ENCODE measurements at places on chromosomes 11 and 22. TPM values are rescaled to one million over a fixed set of nuclear protein-coding genes. Genes with fewer than 3 reads are reported as not detected.

Gene OR2AT4
- total RNA-seq = not detected

Gene PTH
- not detected for total RNA-seq

DNA sequence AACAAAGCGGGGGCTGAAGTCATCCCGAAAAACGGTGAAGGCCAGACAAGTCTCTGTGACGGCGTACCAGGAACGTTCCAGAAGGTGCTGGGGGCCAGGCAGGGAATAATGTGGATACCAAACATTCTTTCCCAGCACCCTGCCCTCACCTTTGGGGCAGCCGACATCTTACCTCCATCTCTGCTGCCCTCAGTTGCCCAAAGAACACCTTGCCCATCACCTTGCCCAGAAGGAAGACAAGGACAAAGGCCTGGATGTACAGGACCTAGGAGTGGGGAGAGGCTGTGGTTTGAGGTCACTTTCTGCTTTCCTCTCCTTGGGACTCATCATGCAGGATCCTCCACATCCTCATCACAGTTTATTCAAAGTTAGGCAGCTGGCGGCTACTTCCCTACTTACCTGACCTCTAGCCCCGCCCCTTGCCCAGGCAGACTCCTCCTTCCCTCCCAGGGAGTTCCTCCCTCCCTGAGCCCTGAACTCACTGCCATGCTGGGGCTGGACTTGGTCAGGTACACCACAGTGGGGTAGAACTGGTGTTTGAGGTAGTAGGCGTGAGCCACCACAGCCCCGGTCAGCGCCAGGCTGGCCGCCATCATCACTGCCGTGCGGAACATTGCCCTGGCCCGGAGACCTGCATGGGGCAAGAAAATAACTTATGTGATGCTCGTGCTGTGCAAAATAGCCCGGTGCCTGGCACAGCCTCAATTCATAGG is 1.2 kb downstream of the SYVN1 start:
- peak; percentile 68 for DNase-seq

- DNase-seq = no peak
Measured at GRCh38 chr22:48680601-48681000, 1147.1 kb downstream of the BRD1 start.

DNA sequence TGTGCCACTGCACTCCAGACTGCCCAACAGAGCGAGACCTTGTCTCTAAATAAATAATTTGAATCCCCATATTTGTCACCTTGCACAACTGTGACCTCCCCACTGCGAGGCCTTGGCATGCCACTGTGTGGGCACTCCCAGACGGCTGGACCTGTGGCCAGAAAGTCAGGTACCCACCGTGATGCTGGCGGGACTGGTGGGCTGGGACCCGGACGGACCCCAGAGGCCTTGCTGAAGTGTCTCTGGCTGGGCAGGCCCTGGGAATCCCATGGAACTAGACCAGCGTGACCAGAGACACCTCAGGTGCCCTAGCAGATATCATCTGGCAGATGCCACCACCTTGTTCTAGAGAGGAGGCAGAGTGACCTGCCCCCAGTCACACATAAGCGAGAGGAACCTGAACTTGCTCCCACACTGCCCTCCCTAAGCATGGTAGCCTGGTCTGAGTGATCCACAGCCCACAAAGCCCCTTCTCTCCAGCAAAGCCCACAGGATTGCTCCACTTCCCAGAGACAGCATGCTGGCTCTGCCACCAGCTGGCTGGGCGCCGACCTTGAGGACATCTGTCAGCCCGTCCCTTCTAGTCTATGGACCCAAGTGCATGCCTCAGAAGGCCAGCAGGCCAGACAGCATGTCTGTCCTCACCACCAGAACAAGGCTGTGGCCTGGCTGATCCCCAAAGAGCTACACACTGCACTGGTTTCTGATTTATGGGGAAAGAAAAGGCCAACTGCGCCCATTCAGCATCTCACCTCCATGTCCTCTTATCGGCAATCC is 9.5 kb downstream of the MACROD1 start:
- DNase-seq = no peak

Gene CBLIF
- not detected for total RNA-seq

DNA sequence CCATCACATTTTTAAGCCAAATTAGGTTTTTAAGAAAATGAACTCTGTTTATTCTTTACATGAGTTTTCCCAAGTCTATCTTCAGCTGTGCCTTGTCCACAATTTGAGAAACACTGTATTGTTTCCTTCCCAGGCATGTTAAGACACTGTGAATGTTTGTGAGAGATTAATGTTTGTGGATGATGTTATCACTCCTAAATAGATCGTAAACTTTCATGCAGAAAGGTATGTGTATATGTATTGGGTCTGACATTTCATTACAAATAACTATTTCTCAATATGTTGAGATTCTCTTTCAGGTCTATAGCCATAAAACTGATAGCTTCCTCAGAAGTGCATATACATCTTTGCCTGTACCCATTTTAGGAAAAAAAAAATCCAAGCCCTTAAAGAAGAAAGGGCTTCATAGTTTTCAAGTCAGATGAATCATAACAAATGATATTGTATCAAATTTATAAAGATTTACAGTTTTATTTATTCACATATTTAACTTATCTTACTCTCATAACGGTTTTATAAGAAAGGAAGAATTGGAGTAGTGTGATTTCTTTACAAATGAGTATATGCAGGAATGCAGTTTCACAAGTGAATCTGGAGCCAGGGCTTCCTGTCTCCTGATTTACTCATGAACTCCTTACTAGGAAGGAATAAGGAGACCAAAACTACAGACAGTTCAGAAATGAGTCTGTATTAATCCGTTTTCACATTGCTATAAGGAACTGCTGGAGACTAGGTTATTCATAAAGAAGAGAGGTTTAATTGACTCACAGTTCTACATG is 11.2 kb downstream of the OR8D1 start:
- DNase-seq = no peak

- DNase-seq = no peak
Measured at GRCh38 chr11:11332141-11332710, 20.8 kb downstream of the CSNK2A3 start.

DNA sequence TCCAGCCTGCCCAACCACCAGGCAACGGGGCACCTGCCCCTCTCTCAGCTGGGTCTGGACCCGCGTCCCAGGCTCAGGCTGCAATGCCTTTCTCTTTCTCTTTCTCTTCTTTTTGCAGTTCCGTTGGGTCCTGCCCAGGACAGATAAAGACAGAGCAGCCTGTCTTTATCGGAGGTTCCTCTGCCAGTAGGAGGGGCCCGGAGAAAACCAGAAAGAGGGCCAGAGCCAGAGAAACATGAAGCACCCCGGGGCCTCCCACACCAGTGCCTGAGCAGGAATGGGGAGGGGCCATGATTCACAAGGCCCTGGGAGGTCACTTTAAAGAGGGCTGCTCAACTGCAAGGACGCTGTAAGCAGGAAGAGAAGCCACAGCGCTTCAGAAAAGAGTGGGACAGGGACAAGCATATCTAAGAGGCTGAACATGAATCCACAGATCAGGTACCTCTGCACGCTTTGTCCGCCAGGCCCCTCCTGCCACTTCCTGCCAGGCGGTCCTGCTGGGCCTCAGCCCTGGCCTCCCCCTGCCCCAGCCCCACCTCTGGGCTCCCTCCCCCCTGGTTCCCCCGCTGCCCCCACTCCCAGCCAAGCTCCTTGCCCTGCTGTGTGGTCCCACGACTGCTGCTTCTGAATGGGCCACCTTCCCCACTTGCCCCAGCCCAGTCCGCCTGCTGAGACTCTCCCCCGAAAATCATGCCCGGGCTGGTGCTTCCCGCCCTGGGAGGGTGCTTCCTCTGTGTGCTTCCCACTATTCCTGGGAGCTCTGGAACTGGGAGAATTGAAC is at the start of gene APOBEC3C:
TSS of gene APOBEC3C (plus strand) at position 316 of the 781 bp plus-strand sequence. CDS start at position 422, 106 bp downstream.
- peak; percentile 93 for DNase-seq

DNA sequence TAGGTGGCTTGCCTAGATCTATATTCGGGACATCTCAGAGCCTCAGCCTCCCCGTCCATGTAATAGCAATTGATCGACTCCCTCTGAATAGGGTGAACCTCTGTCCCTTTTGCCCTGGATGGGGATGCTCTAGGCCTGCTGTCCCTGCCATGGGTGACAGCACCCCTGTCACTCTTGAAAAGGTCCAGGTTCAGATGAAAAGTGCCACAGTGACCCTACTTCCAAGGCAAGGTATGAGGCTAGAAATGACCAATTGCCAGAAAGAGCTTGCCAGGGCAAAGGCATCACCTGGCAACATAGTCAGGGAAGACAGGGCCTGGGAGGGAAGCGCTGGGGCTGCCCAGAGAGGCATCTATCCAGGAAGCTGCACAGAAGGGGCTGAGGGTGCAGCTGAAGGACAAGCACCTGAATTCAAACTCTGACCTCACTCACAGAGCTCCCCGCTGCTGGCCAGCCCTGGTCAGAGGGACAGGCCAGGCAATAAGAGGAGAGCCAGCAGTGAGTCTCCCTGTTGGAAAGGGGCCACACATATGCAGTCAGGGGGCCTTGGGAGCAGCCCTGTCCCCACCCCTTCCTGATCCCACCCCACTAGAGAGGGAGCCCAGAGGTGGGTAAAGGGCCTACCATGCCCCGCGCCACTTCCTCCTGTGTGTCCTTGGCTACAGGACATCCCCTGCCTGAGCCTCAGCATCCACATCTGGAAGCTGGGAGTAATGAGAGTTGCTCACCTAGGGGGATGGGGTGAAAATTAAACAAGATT is 9.0 kb upstream of the APOBEC3A start:
- no peak for DNase-seq

Gene CABP2
- total RNA-seq = not detected
